ENCODE measurements at places on chromosomes 7 and 10. TPM values are rescaled to one million over a fixed set of nuclear protein-coding genes. Genes with fewer than 3 reads are reported as not detected.

DNA sequence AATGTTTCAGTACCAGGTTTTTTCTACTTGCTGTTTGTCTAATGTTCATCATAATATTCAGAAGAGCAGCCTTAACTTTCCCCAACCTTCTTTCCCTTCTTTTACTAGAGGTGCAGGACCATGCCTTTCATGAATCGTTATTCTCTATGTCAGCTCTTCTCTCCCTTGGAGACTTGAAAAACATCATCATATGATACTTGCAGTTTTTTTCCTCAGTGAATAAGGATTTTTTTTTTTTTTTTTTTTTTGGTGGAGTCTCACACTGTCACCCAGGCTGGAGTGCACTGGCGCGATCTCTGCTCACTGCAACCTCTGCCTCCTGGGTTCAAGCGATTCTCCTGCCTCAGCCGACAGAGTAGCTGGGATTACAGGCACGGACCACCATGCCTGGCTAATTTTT lies 30.1 kb downstream of the SMNDC1 start:
- no peak for DNase-seq

DNA sequence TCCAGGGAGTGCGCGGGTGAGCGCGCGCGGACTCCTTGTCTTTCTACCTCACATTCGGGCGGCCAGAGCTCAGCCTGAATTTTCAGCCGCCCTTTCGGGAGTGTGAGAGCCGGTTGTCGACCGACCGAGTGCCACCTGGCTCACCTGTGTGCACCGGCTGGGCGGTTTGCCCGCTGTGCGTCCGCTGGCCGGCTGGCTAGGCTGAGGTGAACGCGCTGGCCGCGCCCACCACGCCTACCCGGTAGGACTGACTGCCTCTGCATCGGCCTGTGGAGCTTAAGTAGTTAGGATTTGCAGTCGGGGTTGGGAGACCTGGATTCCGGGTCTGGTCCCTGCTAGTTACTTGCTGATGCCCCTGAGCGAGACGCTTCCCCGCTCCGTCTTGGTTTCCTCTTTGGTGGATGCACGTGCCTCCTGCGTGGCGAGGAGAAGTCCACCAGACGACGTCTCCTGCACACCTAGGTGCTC lies 553 bp downstream of the TSPAN15 start:
- DNase-seq = no peak

GRCh38 chr10:19819419-19820033 lies 3.3 kb downstream of the PLXDC2 start:
- DNase-seq = peak; percentile 55

DNA sequence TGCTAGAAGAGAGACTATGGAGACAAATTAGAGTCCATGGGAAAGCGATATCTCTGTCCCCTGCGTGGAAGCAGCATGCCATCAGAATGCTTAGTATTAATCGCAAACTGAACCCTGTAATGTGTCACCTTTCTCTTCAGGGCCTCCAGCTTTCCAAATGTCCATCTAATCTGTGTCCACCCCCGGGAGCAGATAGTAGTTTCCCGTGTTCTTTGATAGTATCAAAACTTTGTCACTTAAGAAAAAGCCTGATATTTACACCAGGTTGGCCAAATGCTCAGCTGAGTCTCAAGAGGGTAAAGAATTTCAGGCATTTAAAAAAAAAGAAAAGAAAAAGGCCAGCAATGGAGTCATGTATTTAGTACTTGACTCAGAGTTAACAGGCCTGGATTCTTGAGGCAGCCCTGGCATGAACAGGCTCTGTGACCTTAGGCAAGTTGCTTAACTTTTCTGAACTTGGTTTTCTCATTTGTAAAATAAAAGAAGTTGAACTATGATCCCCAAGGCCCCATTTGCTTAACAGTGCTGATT lies 10.4 kb upstream of the GSAP start:
- DNase-seq = no peak

GRCh38 chr7:98733036-98733435 lies 116.0 kb downstream of the NPTX2 start:
- DNase-seq = peak; percentile 54

DNA sequence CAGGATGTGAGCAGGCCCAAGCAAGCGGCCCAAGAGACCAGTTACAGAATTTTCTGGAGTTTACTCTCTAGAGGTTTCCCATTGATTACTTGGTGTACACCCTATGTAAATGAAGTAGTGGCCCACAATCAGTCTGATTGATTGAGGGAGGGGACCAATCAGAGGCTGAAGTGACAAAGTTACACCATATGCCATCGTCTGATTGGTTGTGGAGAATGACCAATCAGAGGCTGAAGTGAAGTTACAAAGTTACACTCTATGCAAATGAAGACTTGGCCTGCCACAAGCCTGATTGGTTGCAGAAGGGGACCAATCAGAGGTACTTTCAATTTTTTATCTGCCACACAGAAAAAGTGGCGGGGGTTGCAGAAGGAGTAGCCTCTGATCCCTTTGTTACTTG lies 83.7 kb downstream of the KIF20B start:
- no peak for DNase-seq

- no peak for DNase-seq
Measured at GRCh38 chr7:158030566-158030965, 557.1 kb downstream of the PTPRN2 start.

DNA sequence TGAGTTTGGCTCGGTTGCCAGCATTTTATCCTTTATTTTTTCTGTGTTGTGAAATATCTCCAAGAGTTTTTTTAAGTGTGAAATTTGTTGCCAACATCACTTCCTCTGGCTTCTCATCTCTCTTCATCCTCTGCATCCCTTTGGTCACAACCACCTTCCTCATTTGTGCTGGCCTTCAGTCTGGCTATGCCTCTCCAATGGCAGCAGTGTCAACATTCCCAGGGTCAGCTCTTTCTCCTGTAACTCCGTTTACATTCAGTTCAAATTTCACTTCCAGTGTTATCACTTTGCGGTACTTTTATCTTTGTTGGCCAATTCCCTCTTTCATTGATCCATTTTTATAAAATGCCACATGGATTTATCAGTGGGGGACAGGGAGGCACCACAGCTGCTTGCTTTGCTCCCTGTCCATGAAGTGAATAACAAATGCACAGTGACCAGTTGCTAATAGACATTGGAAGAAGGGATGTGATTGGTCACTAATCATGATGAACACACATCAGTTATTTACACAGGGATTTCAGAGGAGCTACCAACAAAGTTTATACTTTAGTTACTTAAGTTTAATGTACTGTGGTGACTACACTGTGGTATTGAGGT lies 311.4 kb upstream of the LRGUK start:
- DNase-seq = peak; percentile 97

- no peak for DNase-seq
Measured at GRCh38 chr7:20075992-20076820, 141.0 kb downstream of the MACC1 start.

DNA sequence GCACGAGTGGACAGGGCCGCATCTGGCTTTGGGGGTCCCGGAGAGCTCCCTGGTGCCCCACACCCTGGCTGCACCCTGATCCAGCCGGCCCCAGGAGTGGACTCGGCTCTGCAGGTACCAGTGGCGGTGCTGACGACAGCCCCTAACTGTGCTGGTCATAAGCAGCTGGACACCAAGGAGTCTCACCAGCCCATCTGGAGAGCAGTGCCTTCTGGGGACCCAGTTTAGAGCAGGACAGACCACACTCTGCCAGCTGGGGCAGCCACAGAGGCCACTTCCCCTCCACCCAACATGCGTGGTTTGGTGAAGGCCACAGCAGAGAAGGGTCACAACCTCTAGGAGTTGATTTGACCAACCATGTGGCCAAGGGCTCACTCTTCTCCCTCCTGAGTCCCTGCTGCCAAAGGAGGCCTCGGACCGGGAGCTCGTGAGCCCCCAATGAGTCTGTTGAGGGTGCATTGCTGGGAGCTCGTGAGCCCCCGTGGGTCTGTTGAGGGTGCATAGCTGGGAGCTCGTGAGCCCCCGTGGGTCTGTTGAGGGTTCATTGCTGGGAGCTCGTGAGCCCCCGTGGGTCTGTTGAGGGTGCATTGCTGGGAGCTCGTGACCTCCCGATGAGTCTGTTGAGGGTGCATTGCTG lies 16.0 kb upstream of the INPP5A start:
- no peak for DNase-seq

GRCh38 chr10:2476812-2477553 lies 590.4 kb upstream of the PFKP start:
- DNase-seq = no peak

- peak; percentile 20 for DNase-seq
Measured at GRCh38 chr7:47254081-47254977, 327.6 kb downstream of the TNS3 start.

DNA sequence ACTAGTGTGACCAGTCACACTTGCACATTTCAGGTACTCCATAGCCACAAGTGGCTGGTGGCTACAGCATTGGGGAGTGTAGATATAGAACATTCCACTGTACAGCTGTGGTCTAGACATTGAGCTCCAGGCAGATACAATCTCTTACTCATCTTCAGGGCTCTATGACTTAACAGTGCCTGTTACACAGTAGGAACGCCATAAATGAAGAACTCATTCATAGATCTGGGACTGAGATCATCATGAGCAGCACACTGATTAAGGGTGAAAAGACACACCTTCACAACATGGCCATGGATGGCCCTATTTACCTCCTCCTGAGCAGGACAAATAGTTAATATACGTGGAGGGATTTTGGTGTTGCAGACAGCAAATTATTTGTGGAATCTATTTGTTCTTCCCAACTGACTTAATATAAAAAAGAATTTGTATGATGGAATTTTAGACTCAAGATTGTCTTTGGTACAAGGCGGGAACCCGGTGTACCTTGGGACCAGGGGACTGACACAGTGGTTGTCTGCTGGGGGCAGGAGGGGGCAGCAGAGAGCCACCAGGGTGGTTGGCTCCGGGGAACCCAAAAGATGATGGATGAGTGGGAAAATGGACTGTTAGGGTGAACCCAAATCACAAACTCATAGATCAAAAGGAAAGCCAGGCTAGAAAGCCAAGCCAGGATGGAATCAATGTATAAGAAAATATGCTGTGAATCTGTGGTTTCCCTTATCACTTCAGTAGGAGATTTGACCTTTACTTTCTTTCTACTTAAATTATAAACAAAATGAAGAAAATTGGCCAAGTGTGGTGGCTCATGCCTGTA lies 24.3 kb upstream of the CPA2 start:
- peak; percentile 14 for DNase-seq

DNA sequence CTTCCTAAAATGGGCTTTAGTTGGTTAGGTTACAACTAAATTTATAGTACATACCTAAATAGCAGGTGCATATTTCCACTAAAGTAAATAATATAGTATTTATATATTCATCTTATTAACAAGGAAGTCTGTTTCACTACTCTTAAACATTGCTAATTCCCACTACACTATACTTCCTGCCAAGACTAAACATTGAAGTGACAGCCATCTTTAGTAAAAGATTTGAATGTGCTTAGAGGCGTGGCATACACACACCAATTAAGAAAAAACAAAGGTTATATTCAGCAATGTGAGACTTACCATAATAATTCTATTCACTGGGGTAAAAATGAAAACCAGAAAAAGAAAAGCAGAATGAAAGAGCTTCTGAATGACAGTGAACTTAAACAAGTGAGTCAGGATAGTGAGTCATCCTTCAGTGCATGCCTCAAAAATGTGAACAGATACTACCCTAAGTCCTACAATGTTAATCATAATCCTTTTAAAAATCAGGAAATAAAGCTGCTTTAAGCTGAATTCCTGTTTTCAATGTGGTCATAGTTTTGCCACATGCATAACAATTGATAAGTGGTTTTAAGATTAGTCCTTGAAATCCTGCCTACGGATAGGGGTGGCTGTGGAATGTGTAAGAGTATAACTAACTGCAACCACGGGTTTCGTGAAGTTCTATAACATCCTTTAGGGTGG lies 59.4 kb downstream of the USP6NL start:
- peak; percentile 63 for DNase-seq

Gene ITPRID1
- not detected for total RNA-seq

Gene CFTR
- total RNA-seq = not detected

Gene C10orf53
- total RNA-seq = not detected
